ENCODE measurements at places on chromosomes 4 and X.
A peak's percentile ranks its signal among the peaks of the same experiment; 100 is the strongest.

GRCh38 chr4:137531986-137532868, at the start of gene PCDH18:
TSS of gene PCDH18 (minus strand) at chr4:137532494. CDS start at chr4:137532088, 406 bp downstream.
- DNase-seq, result peak; percentile 98

- DNase-seq, result peak; percentile 43
Observed at GRCh38 chr4:168674077-168674747, 177.4 kb downstream of the PALLD start.

DNA sequence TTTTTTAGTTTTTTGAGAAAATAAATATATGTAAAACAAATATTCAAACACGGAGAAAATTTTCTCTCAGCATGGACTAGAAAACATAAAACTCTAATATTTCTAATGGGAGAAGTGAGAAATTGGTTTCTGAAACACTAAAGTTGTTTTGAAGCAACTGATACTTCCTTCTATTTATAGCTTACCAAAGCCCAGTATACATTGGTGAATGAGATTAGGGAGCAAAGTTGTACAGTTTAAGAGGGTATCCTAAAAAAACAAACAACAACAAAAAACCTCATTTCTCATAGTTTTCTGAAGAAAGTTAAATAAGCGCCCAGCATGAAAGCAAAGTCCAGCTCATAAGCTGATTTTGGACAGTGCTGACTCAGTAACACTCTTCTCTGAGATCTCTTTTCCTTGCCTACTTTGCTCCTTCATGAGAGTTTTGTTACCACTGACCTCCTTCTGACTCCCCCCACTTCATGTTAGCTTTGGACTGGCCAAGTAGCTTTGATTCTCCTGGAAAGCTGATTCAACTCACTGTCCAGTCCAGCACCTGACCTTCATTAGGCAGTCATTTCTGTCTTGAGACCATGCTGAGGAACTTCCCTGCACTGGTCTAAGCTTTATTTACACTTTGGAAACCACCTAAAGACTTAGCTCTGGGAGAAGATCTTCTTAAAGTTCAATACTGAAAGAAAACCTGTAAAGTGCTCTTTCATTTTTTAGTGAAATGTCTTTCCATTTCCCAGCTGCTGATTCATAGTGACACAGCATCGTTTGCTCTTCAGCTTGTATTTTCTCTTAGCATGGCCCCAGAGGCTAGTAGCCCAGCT, 21.8 kb upstream of the P2RY10 start:
- no peak for DNase-seq

DNA sequence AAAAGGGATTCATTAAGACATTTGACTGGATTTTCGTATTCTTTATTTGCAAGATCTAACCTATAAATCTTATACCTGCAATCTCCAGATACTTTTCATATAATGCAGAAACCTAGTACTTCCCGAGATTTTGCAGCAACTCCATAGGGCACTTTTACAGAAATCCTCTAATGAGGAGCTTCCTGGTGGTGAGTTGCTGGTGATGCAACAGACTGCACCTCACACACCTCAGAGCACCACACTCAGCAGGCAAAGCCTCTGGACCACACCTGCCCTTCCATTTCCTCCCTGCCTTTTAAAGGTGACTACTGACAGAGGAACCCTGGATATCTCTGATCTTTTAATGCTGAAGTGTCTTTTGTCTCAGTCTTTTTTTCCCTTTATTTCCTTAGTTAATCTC, 289.4 kb downstream of the TRAM1L1 start:
- no peak for DNase-seq

DNA sequence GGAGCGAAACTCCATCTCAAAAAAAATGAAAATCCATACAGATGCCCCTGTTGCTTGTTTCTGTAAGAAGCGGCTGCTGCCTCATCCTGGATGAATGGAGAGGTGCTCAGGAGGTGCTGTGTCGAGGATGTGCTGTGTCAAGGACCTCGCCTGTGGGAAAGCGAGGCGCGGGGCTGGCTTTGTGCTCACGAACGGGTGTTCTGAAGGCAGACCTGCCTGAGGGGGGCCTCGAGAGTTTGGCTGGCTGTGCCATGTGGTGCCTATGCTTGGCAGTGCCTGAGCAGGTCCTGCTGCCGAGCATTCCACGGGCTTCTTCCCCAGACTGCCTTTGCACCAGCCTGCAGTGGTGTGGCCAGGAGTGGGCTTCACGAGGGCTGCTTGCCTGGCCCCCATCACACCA, 61.5 kb downstream of the NSD2 start:
- DNase-seq, result no peak

DNA sequence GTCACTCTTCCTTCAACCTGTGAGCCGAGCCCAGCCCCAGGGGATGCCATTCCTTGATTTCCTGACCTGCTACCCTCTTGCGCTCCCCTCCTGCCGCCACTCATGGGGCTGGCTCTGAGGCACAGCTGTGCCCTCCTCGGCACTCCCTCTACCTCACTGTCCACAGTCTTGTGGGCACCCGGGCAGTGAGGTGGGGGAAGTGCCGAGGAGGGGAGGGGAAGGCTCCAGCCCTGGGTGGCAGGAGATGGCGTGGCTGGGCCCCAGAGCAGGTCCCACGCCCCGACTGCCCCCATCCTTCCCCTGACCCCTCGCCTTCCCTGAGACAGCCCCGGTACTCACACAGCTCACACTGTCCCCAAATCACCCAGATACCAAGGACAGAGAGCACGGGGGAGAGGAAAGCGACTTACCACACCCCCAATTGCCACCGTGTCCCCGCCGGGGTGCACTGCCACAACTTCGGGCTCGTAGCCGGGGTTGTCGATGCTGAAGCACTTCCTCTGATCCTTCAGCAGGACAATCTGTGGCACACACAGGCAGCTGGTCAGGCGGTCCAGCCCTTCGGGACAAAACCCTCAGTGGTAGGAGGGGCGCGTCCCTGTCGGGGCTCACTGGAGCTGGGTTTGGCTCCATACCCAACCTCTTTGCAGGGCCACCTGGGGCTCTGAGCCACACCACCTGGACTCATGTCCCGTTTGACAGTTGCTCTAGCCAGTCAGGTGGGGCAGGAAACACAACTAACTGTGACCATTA, 37.9 kb downstream of the WDR1 start:
- no peak for DNase-seq

GRCh38 chr4:185167234-185167633, 24.2 kb downstream of the SLC25A4 start:
- DNase-seq, result peak; percentile 27

DNA sequence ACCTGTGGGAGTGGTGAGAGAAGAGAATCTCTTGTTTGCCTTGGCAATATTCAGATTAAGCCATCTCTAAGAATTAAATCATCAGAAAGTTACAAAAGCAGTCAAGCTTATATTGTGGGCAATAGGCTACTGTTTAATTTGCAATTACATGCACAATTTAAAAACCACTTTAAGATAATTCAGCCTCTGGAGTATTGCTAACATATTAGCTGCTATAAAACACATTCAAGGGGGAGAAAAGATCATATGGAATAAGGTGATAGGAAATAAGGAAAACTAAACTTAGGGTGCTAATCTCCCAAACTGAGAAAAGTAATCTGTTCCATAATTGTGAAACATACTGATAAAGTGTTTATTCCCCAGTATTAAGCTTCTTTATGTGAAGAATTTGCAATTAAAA, 103.9 kb downstream of the ARAP2 start:
- DNase-seq, result no peak

DNA sequence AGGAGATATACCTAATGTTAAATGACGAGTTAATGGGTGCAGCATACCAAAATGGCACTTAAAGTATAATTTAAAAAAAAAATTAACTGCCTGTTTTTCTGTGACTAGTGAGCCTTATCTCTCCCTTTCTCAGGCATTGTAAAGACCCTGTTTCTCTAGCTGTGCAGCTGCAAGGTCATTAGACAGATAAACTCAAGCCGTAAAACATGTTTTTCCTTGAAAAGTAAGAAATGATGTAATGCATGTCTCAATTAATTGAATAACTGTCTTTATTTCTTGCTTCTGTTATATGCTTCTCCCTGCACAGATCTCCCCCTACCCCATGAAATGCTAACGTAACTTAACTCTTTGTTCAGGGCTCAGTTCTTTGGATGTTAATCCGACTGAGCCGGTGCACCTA, 10.5 kb downstream of the TBC1D19 start:
- DNase-seq, result no peak

- peak; percentile 53 for DNase-seq
Observed at GRCh38 chr4:105624530-105624929, 72.1 kb downstream of the ARHGEF38 start.

DNA sequence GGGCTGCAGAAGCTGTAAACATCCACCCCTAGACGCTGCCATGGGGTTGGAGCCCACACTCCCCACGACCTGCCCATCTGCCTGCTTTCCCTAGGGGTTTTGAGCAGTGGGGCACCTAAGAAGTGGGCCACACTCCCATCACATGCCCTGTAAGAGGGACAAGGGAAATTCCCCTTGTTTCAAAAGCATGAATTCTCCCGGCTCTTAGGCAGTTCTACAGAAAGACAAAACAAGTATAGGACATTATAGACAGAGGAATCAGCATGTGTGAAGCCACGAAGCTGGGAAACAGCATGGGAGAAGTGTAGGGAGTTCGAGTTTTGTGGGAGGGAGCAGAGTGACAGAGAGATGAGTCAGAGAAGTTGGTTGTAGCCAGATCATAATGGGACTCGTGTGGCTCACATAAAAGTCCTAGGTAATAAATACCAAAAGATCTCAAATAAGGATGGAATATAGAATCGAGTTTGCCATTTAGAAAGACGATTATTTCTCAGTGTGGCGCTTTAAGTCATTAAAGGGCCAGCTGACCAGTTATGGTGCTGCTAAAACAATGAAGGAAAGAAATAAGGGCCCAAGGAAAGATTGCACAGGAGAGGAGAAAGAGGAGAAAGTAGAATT, 23.9 kb downstream of the APOO start:
- peak; percentile 69 for DNase-seq

GRCh38 chrX:15909605-15910004, 55.0 kb upstream of the AP1S2 start:
- no peak for DNase-seq

- DNase-seq, result no peak
Observed at GRCh38 chr4:133891011-133891410, 310.6 kb downstream of the PABPC4L start.

DNA sequence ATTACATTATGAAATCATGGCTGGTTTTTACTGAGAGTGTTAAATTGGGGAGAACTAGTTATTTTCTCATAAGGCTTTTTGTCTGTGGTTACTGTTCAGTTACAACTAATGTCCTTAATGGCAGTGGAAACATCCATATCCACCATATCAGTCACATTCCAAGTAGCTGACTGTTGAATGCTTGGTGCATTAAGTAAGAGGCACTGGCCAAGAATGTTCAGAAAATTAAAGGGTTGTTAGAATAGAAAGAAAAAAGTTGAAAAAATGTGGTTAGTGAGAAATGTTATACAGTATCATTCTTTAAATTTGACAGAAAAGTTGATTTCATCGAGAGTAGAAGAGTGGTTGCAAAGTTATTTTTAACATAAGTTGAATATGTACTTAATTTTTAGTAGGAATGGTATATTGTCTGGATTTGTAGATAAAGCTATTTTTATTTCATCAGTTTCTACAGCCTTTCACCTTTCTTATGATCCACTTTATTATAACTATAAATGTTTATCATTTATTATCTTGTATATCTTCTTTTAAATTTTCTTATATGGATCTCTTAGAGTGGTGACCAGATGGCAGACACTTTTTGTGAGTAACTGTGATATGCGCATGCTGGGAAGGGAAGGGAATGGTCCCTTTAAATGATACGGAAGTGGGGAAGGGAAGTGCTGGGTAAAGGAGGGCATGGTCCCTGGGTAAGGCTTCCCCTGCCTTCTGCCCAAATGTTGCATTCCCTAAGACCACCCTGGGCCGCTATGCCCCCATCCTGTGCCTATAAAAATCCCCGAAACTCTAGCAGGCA, 2407.1 kb downstream of the ARAP2 start:
- peak; percentile 81 for DNase-seq

DNA sequence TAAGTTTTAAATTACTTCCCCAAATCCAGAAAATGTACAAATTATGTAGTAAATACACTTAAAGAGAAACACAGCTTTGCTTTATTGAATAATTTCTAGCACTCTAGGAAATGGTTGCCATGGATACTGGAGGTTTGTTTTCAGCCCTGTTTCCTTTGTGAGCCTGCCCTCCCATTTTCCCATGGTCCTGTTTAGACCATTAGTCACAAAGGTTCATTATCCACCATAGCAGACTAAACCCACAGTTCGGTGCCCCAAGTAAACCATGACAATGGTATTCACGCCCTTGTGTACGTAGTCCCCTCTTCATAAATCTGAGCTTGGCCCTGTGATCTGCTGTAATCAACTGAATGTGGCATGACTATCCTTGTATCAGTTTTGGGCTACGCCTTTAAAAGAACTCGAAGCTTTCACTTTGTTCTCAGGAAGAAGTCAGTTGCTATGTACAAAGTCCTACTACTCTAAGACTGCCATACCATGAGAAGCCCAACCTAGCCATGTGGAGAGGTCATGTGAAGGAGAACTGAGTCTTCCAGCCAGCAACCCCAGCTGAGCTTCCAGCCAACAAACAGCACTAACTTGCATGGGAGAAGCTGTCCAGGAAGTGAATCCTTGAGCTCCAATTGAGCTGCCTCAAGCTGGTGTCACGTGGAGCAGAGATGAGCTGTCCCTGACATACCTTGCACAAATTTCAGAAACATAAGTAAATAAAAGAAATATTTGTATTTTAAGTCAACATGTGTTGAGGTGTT, 300.4 kb downstream of the LDB2 start:
- peak; percentile 64 for DNase-seq

GRCh38 chr4:6425336-6425735, 47.1 kb downstream of the PPP2R2C start:
- no peak for DNase-seq

DNA sequence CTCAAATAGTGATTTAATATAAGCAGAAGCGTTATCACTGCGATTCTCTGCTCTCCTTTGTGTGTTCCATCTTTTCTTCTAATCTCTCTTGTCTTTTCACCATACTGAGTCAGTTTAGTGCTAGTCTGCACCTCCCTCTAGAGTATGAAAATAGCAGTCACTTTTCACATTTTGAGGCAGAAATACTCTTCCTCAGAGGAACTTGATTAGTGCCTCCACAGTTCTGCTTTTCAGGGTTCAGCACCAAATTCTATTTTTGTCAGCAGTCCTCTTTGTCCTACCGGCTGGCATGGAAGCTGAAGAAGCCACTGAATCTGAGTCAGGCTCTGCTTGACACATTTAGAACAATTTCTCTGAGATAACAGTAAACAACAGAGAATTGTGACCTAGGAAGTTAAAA, 49.7 kb upstream of the ANKRD17 start:
- DNase-seq, result peak; percentile 55

GRCh38 chr4:47486231-47486673, 1.2 kb downstream of the ATP10D start:
- DNase-seq, result peak; percentile 36

GRCh38 chr4:86788826-86789225, 60.4 kb downstream of the SLC10A6 start:
- DNase-seq, result no peak
